ENCODE measurements at places on chromosomes 6 and 20.

DNA sequence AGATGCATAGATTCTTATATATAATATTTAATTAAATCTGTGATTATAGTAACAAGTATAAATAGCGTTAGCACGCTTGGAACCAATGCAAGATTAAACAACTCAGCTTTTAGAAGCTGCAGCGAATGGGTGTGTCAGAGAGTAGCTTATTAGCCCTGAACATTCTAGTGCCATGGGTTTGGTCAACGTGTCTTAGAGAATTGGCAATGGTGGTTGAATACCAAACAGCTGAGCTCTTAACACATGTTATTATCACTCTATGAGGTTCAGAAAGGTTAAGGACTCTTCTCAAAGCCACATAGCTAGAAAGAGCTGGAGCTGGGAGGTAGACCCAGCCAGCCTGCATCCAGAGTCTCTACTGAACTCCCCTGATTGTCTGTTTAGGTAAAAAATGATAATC is 284.2 kb upstream of the CHD6 start:
- no peak for DNase-seq

- no peak for DNase-seq
Measured at GRCh38 chr20:23624324-23624691, 13.4 kb downstream of the CST3 start.

DNA sequence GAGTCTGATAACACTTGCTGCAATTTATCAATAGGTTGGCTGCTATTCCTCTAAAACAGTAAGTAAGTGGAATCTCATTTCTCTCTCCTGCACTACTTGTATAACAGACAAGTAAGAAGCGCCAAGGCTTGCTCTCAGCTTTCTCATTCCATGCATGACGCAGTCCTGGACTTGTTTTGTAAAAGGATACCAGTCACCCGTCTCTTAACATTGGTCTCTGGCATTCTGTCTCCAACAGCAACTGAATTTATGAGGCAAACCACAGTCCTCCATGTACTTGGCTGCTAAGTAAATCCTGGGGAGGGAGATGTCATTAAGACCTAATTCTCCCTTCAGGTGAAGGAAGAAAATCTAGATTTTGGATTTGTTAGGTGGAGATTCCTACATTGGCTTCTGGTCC is 115.4 kb downstream of the OPN5 start:
- DNase-seq, result no peak

GRCh38 chr6:41056768-41057490 is 3.9 kb downstream of the APOBEC2 start:
- no peak for DNase-seq

GRCh38 chr20:43567477-43567876 is 8.7 kb downstream of the SGK2 start:
- no peak for DNase-seq

DNA sequence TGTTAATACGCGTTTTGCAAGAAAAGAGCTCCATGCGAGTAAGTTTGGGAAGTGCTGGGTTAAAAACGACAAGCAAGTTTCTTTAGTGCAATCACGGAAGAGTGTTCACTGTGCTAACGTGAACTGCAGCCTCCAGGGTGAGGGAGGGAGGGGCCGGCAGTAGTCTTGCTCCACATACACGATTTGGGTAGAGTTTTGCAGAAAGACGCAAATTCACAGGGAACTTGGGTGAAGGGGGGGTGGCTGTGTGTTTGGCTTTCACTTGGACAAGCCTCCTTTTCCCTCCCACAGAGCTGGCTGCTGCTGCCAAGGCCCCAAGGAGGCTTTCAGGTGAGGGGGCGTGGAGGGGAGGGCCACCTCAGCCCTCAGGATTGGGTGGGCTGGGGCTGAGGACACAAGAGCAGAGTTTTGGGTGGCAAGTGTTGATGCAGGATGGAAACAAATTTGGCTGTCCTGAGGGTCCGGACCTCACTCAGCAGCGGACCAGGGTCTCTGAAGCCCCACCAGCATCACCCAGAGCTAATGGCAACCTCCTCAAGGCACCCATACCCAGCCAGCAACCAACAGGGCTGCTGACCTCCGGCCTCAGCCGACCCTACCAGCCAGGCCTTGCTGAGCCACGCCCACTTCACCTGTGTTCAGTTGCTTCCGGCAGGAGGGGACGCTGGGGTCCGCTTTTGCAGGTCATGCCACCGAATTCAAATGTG is 204.5 kb downstream of the ERMARD start:
- DNase-seq, result no peak

GRCh38 chr20:45957021-45957941 is 14.7 kb downstream of the ZNF335 start:
- no peak for DNase-seq

DNA sequence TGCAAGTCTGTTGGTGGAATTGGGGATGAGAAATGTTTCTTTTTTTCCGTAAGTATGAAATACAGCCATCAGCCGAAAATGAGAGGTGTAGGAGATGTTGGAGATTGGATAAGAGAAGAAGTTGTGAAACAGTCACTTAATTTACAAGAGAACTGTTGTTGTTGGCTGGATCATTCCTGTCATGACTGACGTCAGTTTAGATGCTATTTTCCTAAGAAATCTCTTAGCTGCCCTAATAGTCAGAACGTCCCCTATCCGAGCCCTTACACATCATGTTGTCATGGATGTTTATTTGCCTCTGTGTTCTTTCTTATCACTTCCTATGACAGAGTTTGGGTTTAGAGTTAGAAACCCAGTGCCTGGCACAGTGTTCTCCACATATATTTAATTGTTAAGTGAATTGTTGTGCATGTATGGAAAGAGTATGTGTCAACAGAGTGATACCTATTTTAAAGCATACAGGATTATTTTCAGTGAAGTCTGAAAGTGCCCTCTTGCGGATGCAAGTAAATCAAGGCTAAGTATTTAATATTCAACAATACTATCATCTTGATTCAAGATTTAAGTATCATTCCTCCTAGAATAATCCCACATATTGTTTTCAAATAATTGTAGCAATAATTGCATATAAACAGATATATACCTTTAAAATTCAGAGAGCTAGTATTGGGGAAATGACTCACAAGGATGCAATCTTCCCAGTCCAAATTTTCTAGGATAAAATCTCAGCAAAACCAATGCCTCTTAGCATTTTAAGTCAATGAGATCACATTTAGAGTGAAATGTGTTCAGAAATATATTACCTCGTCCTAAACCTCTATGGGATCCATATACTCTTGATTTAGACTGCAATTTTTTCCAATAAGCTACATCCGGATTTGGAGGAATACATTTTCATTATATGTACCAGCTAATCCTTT is 309.9 kb upstream of the NOX3 start:
- DNase-seq, result no peak

DNA sequence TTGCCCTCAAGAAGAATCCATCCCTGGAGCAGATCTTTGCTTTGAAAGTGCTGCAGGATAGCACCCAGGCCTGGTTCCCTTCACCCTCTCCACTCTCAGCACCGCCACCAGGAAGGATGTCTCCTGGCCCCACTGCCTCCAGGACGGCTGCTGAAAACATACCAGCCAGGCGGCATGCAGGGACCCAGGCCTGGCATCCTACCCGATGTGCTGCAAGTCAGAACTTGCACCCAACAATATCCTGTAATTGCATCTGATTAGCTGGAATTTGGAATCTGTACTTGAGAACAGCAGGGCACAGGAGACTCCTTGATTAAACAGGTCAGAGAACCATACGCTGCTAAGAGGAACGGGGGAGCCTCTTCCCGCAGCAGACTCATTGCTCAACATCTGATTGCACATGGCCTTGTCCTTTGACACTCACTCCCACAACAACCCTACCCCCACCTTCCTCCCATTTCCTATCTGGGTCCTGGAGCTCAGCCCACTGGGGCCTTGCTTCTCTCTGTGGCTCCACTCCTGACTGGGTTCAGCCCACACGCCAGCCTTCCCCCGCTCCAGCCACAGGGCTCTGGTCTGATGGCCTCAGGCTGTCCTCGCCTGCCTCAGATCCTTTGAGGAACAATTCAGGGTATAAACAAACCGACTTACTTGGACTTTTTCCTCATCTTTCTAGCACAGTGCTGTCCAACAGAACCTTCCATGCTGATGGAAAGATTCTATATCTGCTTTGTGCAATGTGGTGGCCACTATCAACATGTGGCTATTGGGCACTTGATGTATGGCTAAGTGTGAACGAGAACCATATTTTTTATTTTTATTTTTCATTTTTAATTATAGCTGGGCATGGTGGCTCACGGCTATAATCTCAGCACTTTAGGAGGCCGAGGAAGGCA is 78.0 kb downstream of the FGD2 start:
- DNase-seq, result no peak

GRCh38 chr20:9442858-9443257 is 71.5 kb upstream of the LAMP5 start:
- no peak for DNase-seq

DNA sequence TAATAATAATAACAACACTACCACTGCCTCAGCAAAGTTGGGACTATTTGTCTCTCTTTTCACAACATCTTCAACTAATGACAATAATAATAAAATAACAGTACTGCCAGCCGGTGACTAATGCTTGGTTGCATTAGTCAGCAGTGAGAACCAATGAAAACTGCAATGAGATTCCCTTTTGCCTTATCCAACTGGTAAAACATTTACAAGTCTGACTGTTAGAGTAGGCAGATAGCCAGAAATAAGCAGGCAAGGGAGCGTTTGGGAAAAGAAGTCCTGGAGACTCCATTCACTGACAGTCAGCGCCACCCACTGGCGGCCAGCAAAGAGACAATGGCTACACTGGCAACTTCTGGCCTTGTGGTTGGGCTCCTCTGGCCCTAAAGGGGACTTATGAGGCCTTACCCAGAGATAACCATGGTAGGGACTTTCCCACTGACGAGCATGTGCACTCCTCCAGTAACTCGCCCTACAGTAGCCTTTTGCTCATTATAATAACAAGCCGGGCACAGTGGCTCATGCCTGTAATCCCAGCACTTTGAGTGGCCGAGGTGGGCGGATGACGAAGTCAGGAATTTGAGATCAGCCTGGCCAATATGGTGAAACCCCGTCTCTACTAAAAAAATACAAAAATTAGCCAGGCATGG is 3.4 kb upstream of the NSFL1C start:
- no peak for DNase-seq

- no peak for DNase-seq
Measured at GRCh38 chr20:7272512-7272911, 505.0 kb downstream of the BMP2 start.

GRCh38 chr6:147381712-147382111 is 126.8 kb upstream of the SAMD5 start:
- DNase-seq, result no peak

- no peak for DNase-seq
Measured at GRCh38 chr6:110938171-110938570, 20.3 kb upstream of the GTF3C6 start.

DNA sequence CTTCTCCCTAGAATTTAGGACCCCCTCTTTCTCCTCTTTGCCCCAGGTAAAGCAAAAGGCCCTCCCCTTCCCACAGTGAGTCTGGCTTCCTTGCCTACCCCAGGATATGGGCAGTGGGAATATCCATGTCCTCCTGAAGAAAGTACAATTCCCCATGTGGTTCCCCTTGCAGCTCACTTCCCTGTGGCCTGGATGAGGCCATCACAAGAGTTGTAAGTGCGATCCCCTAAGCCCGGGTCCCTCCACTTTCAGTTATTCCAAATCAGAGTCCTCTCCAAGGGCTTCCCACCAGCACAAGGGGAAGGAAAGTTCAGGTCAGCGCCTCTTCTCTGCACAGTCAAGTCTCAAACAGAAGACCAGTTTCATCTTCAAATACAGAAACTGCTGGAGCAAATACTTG is 10.2 kb upstream of the PTPN1 start:
- no peak for DNase-seq

- DNase-seq, result no peak
Measured at GRCh38 chr6:63014290-63014689, 197.0 kb upstream of the FKBP1C start.

DNA sequence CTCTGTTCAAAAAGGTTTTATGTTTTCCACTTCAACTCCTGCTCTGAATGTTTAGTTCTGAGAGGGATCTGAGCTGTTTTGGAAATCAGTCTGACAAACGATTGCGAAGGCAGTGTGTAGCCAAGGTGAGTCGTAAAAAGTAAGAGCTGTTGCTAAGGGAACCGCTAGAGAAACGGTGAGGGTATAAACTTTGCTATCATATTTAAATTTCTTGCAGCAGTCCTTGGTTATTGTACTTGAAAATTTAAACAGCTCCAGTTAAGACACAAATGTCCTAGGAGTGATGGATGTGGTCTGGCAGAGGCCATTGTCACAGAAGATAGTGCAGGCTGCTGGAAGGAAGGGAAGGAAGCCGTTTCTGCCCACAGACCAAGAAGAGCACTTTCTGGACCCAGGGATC is 64.9 kb upstream of the CITED2 start:
- no peak for DNase-seq

GRCh38 chr6:16844183-16844582 is 82.9 kb upstream of the ATXN1 start:
- no peak for DNase-seq

DNA sequence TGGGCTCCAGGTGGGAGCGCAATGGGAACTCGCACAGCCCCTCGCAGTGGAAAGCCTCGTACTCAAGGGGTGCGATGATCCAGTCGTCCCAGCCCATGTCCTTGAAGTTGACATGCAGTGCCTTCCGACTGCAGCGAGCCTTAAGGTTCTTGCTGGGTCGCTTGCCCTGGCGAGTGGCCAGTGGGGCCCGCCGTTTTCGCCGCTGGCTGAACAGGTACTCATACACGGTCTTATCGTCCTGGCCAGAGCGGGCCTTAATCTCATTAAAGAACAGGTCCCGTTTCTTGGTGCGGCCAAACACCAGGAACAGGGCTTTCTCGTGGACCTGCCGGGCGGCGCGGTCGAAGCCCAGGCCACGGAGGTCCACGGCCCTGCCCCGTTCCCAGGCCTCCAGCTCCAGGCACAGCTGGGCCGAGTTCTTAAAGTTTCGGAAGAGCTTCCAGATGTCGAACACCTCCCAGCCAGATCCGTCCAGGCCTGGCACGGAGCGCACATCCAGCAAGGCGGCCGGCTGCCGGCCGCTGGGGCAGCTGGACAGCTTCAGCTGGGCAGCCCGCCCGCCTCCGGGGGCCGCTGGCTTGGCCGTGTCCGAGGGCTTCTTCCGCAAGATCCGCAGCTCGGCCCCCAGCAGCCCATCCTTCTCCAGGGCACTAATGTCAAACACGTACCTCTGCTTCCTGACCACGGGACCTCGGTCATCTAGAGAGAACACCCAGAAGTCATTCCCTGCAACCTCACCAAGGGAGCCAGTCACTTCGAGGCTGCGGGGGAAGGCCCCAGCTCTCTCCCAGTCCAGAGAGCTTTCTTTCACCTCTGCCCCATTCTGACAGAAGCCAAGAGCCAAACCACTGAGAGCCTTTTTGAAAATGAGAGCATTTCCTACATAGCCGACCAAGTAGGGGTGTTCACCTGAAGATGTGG is 3.7 kb downstream of the GDF5 start:
- no peak for DNase-seq

- DNase-seq, result no peak
Measured at GRCh38 chr6:74638412-74638811, 567.4 kb downstream of the COL12A1 start.

DNA sequence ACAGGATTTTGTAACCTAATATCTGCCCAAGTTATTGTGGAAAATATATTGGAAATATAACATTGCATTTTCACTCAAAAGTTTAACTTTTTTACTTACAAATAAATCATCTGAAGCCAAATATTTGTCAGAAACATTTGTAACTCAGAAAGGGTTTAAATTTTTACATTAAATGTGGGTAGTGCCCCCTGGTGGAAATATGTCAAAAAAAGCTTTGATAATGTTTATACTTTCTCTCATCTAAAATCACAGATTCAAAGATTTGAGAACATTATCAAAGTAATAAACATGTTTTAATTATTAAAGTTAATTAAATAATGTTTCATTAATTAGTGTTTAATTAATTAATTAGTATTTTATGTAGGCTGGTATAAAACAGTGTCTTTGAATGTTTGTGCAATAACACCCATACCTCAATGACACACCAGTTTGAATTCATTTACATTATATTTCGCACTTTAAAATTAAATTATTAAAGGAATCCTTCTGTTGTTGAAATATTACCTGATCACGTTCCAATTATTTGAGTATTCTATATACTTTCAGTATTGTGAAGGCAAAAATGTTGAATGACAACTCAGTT is 320.1 kb upstream of the FKBP1C start:
- no peak for DNase-seq
